Activated B cell treated with CpG ODN at 0.5 μM for 24 hours (primary cell): ENCODE measurements at places on chromosomes 7 and 10. TPM values are rescaled to one million over a fixed set of nuclear protein-coding genes. Genes with fewer than 3 reads are reported as not detected.

Gene RPEL1
- total RNA-seq = not detected in 2 replicates

- no peak for DNase-seq
These were observed 454.7 kb downstream of the TYW1 start for GRCh38 chr7:67451306-67451705.

DNA sequence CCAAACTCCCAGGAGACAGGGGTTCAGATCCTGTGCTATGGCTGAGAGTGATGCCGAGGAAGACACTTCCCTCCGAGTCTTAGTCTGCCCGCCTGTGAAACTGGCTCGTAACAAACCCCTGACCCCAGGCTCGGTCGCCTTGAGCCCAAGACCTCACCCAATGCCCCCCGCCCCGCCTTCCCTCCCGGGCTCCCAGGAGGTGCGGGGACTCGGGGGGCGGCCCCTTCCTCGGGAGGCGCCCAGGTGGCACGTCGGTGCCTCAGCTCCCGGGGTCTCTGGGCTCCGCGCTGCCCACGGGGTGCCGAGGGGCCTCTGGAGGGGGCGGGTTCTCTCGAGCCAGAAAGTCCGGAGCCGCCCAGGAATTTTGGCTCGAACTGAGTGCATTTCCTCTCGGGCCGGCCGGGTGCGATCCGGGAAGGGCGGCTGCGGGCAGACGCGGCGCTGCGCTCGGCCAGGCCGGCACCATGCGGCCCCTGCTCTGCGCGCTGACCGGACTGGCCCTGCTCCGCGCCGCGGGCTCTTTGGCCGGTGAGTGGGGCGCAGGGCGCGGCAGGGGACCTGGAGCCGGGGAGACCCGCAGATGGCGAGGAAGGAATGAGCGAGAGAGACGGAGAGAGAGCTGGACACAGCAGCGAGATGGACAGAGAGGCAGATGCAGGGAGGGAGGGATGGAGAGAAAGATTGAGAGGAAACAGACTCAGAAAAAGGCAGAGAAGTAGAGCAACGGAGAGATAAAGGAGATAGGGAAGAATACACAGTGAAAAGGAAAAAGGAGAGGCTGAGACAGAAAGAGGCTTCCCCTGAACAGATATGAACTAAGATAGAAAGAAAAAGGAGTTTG, at the start of gene PLAC9:
Gene PLAC9, plus strand, starts transcription at position 432 of the 841 bp plus-strand sequence. Its CDS starts 33 bp downstream, at position 465.
- no peak for DNase-seq

- no peak for DNase-seq
These were observed 49.9 kb upstream of the TMEM26 start for GRCh38 chr10:61503051-61503450.

Gene ZNF467
- total RNA-seq = 0.20 and 0.32 TPM in 2 replicates

GRCh38 chr10:116811691-116812090, 37.6 kb upstream of the ENO4 start:
- DNase-seq = no peak

DNA sequence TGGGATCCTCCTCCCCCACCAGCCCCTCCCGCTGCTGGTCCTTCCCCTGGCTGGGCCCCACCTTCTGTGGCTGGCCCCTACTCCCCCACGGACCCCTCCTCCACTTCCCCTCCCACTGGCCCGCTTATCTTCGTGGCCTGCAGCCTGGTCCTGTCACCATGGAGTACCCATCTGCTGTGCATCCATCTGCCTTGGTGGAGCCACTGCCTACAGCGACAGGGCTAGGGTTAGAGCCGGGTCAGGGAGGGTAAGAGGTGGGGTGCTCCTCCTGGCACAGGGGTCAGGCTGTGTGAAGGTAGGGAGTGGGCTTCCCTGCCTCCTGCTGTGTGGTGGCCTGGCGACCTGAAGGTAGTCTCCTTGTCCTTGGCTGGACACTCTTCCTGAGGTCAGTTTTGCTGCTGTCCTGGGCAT, 5.2 kb downstream of the ADCY1 start:
- no peak for DNase-seq
